Pulmonary artery endothelial cell (primary cell): ENCODE measurements at places on chromosomes 2 and 18. TPM values are rescaled to one million over a fixed set of nuclear protein-coding genes. Genes with fewer than 3 reads are reported as not detected.
A peak's percentile ranks its signal among the peaks of the same experiment; 100 is the strongest.

GRCh38 chr2:9995059-9995458 lies 43.6 kb downstream of the GRHL1 start:
- DNase-seq, result no peak

GRCh38 chr2:46963941-46964673 lies 48.5 kb upstream of the MCFD2 start:
- DNase-seq, result no peak

GKN1 gene
- total RNA-seq, result not detected in 2 replicates

DNA sequence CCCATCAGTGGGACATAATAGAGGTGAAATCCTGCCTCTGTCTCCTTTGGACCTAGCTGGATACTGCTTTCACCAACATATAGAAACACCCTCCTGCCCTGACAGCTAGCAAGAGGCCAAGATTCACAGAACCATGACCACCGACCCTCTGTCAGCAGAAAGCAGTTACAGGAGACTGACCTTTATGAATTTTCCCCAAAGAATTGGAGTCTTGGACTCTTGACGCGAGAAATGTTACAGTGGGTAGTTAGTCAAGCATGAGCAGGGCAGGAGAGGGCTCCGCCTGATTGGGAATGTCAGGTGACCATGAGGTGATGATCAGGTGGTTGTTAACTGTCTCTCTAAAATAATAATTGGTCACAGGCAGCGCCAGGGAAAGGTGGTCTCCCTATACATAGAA lies 1002.3 kb downstream of the TDRD15 start:
- DNase-seq, result no peak

GRCh38 chr2:224613543-224614286 lies 28.6 kb upstream of the CUL3 start:
- DNase-seq, result no peak

GAL3ST2 gene
- not detected in 2 replicates for total RNA-seq

TTC39C gene
- 3.2 and 7.3 TPM in 2 replicates for total RNA-seq

DNA sequence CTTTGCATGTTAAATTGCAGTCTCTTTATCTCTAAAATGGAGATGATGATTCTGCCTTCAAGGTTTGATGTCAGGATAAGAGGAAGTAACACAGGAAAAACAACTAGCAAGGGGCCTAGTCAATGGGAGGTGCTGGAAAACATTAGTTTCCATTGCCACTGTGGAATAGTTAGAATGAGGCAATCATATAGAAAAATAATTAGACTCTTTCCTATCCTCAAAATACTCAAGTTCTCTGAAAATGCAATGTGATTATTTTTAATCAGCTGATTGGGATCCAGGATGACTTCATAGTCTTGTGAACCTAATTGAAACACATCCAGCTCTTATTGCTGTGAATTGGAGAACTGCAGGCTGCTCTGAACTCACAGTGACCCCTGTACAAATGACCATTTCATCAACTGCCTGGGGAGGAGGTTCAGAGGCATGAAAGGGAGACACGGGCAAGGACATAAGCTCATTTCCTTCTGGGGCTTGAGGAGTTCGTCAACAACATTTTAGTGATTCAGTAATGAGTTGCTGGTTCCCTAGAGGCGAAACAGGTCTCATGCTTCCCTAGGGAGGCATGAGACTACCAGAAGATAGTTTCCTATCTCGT lies 422.5 kb downstream of the LPIN1 start:
- peak; percentile 57 for DNase-seq

SLC20A1 gene
- 81.2 and 109 TPM in 2 replicates for total RNA-seq

ERBB4 gene
- 0.07 and 0.11 TPM in 2 replicates for total RNA-seq

STON1 gene
- total RNA-seq, result 7.3 and 10.5 TPM in 2 replicates

- no peak for DNase-seq
Measured at GRCh38 chr18:63160172-63160995, 159.2 kb downstream of the BCL2 start.

HOXD9 gene
- total RNA-seq, result not detected in 2 replicates

DNA sequence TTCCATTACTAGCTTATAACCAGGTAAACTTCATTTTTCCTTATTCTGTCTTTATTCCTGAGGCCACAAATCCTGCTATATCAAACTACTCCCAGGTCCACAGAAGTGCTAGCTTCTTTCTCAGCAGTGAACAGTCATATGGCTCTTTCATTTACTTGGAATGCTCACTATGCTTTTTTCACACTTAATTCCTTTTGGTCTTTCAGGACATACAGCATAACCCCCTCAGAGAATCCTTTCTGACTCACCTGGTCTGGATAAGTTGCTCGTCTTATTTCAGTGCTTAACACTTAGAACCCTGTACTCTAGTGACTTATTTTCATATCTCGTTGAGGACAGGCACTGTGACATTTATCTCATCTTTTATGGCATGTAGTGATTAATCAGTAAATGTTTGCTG lies 325.0 kb upstream of the UBE2E3 start:
- DNase-seq, result no peak

DNA sequence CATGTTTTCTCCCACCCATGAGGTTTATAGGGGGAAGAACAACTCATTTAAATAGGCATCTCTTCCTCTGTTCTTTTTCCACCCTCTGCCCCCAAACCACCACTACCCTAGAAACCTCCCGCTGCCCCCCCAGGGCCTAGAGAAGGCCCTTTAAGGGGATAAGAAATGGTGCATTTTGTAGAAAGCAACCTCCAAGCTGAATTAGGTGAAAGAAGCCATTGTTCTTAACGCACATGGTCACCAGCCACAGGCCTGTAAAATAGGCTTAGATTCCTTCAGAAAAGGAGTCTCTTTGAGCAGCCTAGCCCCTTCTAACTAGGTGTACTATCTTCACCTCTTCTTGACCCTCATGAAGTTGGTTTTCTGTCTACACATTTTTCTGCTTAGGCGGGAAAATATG lies 118.6 kb upstream of the SP5 start:
- no peak for DNase-seq

DNA sequence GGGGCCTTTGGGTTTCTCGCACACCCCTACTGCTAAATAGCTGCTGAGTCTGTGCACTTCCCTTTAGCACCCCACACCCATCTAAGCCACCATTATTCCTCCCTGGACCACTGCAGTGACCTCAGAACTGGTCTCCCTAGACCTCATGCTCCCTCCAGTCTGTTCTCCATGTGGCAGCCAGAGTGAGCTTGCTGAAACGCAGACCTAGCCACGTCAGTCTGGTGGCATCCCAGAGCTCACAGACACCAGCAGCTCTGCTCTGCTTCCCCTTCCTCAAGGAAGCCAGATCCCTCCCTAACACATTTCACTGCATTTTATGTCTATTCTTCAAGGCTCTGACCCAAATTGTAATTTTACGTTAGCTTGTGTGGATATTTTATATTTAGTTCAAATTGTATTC lies 144.4 kb downstream of the DYSF start:
- no peak for DNase-seq

GRCh38 chr2:99404039-99404796 lies 67.0 kb downstream of the EIF5B start:
- no peak for DNase-seq

DNA sequence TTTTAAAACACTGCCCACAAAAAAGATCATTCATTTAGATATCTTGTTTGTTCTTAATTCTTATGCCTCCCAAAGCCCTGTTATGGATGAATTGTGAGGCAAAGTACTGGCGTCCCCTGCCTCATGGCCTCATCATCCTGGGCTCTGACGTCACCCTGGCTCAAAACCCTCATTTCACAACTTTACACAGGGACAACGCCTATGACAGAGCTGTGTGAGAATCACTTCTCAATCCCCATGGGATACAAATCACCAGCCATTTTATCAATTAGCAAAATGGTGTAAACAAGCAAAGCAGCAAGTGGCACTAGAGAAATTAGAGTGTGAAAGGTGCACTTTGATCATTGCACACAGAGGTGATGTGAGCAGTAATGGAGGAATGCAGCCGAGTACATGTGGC lies 16.6 kb downstream of the FHOD3 start:
- no peak for DNase-seq

- DNase-seq, result no peak
Measured at GRCh38 chr2:194745557-194746146, 911.4 kb upstream of the SLC39A10 start.

DNA sequence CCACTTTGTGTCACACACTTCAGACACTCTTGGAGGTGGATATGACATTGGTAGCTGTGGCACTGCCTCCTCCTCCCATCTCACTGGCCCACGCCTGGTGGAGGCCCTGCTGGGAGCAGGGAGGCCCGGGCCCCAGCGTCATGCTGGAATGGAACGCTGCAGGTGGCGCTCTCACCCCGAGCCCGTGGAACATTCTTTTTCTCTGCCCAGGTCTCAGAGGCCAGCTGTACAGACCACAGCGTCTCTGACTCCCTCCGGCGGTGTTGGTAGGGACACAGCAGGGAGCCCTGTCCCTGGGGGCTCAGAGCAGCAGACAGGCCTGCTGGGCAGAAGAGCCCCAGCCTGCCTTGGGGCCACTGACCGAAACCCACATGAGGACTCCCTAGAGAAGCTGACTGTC lies 218.1 kb downstream of the TWIST2 start:
- no peak for DNase-seq

DNA sequence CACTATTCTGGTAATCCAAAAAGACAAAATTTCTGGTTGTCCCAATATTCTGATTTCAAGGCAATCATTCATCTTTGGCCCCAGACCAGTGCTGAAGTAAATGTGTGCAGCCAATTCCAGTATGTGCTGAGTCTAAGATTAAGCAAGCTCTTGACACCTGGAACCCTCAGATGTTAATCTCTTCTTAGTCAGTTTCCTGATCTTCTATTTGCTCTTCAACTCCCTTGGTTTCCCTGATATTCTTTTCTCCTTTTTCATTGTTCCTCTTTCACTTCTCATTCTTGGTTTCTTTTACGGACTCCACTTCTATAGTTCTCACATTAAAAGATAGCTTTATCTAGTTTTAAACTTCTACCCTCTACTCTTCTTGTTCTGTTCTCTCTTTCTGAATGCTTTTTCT lies 445.7 kb upstream of the FANCL start:
- DNase-seq, result no peak

FOXD4L1 gene
- 0.07 and 0.11 TPM in 2 replicates for total RNA-seq

DNA sequence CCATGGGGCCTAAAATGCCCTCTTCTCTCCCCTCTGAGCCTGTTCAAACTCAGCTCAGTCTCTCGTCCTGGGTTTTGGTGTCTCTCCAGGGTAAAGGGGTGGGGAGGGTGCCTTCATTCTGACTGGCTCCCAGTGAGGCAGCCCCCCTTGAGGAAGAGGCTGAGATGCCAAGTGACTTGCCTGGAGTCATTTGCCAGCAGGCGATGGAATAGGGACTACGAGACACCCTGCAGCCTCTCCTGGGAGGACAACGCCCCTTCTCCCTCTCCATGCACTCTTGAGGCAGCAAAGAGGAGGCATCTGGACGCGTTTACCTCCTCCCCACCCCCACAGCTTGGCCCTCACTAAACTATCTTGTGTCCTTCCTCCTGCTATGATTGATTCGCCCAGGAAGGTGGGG lies 760 bp upstream of the STON1 start:
- no peak for DNase-seq
